T-cell (primary cell): ENCODE measurements at places on chromosomes 1 and 21.

DNA sequence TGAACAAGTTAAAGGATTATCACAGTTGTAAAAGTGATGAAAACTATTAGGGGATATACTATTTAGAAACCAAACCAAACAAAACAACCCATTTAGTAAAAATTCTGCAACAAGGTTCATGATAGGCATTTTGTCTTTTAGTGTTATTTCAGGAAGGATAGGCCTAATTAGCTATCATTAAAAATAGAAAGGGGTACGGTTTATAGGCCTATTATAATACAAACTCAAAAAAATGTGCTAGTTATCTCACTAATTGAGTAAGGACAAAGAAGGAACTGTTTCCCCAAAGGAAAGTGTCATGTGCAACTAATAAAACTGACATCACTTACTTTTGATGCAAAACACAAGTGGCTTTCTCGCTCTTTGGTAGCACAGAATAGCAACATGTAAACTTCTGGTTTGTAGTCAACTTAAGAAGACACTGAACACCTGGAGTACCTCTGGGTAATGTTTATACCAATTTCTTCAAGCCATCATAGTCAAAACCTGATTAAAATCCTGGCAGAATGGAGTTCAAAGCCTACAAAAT lies 28.5 kb downstream of the SLC16A1 start:
- no peak for DNase-seq

- DNase-seq = no peak
These were observed 37.8 kb upstream of the TMPRSS2 start for GRCh38 chr21:41545500-41546359.

GRCh38 chr1:214403431-214403830 lies 122.5 kb downstream of the SMYD2 start:
- no peak for DNase-seq

GRCh38 chr1:24483441-24483840 lies 19.2 kb upstream of the RCAN3 start:
- no peak for DNase-seq

- DNase-seq = no peak
These were observed 46.2 kb downstream of the SYT2 start for GRCh38 chr1:202664083-202664482.

GRCh38 chr1:167159782-167160181 lies 60.9 kb upstream of the POU2F1 start:
- no peak for DNase-seq

DNA sequence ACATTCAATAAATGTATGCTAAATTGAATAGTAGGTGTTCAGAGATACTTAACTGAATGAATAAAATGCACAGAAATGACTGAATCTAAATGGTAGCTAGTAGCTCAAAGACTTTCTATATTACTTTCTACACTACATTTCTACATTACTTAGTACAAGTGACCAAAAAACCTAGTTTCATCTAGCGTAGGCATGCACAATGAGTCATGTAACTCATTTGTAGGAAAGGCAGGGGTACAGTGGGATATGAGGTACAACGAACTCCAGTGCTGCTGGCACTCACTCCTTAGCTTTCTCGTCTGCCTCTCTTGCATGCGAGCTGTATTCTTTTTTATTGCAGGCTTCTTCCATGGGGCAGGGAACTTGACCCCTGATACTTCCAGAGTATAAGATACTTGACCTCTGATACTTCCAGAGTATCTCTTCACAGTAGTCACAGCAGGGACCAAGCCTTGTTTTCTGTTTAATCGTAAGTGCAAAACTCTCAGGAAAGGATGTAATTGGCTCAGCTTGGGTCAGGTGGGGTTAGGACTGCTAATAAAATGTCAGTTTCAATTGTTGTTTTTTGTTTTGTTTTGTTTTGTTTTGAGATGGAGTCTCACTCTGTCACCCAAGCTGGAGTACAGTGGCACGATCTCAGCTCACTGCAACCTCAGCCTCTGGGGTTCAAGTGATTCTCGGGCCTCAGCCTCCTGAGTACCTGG lies 4.9 kb upstream of the ATP2B4 start:
- no peak for DNase-seq

DNA sequence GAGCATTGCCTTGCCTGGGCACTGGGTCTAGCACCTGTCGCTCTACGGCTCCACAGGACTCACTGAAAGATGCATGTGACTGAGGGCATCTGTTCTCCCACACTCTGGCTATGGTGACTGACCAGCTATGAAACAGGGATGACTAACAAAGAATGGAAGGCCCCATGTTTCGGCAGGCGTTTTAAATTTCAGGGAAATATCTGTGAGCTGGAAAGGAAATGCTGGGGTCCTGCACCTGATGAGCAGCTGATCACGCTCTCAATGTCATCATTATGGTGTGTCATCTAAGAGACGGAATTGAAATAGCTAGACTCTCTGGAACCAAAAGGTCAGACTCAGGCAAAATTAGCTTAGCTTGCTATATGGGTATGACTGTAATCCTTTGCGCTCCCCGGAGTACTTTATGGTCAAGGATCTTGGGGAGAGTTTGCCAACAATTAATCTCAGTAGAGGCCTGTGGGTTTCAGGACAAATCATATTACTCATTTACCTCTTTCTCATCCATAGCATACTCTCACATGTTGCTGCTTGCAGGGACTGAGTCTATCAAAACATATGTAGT lies 24.5 kb upstream of the PALMD start:
- DNase-seq = no peak

GRCh38 chr1:21285055-21285372 lies 5.2 kb downstream of the ECE1 start:
- DNase-seq = no peak

DNA sequence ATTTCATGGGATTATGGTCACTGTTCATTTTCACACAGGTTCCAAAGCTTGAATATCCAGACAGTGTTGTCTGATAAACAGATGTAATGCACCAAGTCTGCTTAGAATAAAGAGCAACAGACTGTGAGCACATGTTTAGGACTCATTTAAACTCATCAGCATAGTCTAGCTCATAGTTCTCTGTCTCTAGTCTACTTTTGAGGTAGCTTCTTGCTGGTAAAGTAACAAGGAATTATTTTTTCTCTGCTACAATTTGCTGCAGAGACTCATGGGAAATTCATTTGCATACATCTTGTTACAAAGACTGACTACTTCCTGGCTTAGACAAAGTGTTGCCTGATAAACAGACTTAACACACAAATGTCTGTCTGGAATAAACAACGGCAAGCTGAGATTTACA lies 187.2 kb downstream of the NFIA start:
- no peak for DNase-seq

DNA sequence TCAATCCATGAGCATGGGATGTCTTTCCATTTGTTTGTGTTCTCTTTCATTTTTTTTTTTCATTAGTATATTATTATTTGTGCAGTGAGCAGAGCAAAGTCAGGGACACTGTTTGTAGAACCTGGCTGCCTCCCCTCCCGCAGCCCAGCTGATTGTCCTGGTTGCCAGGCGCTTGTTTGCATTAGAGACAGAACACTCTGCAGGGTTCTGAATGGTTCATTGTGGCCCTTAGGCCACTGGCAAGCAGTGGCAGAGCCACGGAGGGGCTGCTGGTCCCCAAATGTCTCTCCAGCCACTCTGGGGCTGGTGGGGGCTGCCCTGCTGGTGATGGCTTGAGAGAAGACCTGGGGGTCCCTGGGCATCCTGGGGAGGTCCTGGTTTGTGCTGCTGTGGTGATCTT lies 29.0 kb downstream of the ETS2 start:
- no peak for DNase-seq

DNA sequence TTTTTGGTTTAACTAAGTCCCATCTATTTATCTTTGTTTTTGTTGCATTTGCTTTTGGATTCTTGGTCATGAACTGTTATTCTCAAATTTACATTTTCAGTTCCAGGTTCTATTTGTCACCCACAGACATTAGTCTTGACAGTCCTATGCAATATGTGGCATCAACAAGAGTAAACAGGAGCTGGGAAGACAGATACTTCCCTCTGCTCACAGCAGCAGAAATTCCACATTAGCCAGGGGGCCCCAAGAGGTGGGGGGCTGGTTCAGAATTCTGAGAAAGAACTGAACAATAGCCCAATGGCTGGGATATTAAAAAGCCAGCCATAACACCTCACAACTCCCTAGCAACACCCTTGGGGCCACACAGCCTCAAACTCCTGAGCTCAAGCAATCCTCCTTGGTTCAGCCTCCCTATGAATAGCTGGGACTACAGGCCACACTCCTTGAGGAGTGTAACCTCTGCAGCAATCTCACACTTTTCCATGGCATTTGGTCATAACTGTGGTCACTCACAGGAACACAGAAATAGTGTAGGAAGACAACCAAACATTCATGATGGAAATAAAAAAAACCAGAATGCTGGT lies 67.8 kb downstream of the ERG start:
- DNase-seq = no peak

DNA sequence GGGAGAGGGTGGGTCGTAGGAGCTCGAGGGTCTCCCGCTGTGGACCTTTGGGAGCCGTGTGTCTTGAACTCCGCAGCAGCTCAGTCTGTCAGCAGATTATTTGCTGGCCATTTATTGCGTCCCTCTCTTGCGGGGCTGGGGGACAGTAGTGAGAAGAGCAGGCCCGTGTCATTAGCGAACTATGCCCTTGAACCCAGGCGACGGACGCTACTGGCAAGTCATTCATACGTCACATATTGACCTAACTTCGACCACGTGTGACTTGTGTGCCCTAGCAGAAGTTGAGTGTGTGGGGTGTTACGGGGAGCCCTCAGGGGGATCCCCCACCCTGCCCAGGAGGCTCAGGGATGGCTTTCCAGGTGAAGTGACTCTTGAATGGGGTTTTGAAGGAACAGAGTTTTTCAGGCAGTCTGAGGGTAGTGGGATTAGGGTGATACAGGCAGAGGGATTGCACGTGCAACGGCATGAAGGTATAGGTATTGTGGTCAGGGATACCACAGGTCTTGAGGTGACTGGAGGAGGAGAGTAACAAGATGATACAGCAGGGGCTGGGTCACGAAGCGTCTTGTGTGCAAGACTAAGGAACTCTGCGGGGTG lies 13.0 kb downstream of the RCC1 start:
- DNase-seq = peak; percentile 13

GRCh38 chr1:226123212-226123560 lies 60.7 kb downstream of the H3-3A start:
- no peak for DNase-seq
